Astrocyte of the spinal cord (primary cell): ENCODE measurements at places on chromosomes 7 and 10.

- DNase-seq, result peak; percentile 40
Observed at GRCh38 chr10:310976-311639, 175.9 kb downstream of the ZMYND11 start.

DNA sequence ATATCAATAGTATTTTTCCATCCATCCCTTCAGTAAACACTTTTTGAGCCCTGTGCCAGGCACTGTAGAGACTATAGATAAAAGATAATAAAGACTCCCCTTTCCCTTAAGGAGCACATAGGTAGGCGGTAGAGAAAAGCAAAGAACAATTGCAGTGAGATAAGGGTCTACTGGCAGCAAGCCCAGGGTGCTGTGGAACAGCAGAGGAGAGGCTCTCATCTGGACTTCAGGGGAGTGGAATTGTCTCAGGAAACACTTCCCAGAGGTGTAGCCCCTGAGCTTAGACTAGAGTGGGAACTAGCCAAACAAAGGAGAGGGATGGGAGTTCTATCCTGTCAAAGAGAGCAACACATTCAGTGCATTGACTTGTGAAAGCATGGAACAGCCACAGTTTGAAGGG is 102.0 kb downstream of the NRF1 start:
- DNase-seq, result no peak

- no peak for DNase-seq
Observed at GRCh38 chr10:4174197-4174596, 389.2 kb upstream of the KLF6 start.

- no peak for DNase-seq
Observed at GRCh38 chr7:25180592-25180923, 47.7 kb downstream of the NPVF start.
